ENCODE measurements at places on chromosomes 11 and 22.
A peak's percentile ranks its signal among the peaks of the same experiment; 100 is the strongest.

DNA sequence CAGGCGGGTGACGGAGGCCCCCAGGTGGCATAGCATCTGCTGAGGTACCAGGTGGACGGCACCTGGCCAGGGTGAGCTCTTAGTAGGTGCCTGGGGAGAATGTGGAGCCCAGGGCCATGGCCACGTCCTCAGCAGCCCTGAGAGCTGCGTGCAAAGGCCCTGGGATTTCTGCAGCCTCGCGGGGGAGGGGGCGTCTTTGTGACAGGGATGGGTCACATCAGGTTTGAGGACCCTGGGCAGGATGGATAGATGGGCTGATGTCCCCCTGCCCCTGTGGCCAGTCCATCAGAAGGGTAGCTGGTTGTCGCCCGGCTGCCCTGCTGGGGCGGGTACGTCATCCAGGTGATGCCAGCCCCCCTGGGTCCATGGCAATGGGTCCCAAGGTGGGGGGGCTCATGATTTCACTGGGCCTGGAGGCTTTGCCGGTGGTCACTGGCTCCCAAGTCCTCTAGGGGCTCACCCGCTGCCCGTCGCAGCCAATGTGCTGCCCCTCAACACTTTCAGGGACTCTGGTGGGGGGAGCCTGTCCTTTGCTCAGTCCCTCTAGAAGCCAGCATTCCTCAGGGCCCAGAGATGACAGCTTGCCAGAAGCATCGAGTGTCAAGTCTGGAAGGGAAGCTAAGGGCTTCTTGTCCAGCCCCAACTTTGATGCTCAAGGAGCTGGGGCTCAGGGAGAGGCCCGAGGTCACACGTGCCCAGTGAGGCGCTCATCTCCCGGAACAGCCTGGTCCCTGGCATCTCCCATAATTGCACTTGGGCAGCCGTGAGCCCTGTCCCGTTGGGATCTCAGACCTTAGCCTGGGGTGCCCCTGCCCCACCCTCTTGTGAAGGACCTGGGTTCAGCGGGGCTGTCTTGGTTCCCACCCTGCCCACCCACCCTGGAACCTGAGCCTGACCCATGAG, 777 bp downstream of the TBX10 start:
- DNase-seq = no peak

GRCh38 chr22:37676736-37677492, 1.5 kb downstream of the LGALS1 start:
- peak; percentile 92 for DNase-seq

DNA sequence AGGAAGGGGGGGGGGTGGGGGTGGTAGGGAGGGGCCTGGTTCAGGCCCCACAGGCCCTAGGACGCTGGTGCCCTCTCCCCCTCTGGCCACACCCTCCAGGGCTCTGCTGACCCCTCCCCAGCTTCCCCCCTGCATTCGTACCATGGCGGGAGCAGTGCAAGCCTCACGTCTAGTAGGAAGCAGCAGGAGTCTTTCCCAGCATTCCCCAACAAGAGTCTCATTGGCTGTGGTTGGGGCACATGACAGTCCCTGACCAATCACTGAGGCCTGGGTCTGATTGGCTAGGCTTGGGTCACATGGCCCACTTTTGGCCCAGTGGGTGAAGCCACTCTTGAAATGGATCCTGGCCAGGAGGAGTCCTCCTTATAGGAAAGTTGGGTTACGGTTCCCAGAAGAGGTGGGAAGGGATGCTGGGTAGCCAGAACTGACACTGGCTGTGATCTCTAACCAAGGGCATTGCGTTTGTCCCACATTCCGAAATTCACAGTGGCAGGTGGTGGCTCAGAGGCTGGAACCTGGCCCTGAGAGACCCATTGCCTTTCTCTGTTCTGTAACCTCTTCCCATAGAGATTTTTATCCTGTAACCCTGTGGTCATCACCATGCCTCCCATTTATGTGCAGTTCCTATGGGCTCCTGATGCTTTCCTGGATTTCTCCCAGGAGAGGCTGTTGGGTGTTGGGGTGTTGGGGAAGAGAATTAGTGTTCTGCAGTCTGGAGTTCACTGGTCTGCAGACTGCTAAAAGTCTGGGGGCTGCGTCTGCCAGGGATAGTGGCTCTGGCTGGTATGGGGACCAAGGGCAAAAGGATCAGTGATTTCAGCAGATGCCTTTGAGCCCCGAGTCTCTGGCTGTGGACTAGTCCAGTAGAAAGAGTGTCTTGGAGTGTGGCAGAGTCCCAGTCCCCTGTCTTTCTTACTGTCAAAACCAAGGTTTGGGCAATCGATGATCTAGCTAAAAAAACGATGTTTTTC, 58.9 kb upstream of the MYEOV start:
- DNase-seq = no peak

GRCh38 chr11:126359431-126360048, 4.1 kb downstream of the ST3GAL4 start:
- DNase-seq = peak; percentile 69

GRCh38 chr11:16049611-16050010, 306.7 kb downstream of the SOX6 start:
- DNase-seq = no peak

GRCh38 chr11:117678658-117679406, 118.2 kb downstream of the DSCAML1 start:
- no peak for DNase-seq

DNA sequence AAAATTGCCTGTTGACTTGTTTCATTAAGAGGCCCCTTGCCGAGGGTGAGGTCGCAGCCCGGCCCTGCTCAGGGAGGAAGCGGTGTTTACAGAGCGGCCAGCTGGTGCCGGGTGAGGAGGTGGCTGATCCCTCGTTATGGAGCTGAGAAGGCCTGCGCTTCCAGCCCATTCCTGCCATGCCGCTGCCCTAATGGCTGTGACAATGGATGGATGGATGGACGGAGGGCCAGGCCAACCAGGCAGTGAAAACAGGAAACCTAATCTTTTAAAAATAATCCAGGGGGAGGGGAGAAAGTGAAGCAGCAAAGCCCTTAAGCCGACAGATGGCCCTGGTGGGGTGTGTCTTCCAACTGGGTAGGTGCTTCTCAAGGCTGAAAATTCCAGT, 38.5 kb downstream of the BCR start:
- peak; percentile 96 for DNase-seq

- no peak for DNase-seq
These were observed 130.8 kb downstream of the WT1 start for GRCh38 chr11:32304521-32304920.

GRCh38 chr11:36854875-36855274, 256.8 kb upstream of the RAG2 start:
- no peak for DNase-seq

DNA sequence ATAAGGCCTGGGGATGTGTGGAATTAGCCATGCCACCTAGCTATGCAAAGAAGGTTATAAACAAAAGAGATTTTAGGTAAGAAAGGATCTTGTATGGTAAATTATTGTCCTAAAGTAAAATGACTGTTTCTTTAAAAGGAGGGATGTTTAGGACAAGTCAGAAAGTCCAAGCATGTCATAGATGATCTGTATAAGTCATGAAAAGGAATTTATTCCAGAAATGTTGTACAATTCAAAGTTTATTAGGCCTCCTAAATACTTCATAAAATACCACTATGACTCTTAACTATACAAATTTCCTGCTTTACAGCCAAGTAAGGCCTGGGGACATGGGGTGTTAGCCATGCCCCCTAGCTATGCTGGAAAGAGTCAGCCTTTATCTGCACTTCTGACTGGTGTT, 22.7 kb downstream of the OR5A2 start:
- DNase-seq = no peak

- no peak for DNase-seq
These were observed 902.9 kb downstream of the DLG2 start for GRCh38 chr11:84724256-84724655.

GRCh38 chr22:42368379-42369249, 63.6 kb downstream of the NFAM1 start:
- no peak for DNase-seq

DNA sequence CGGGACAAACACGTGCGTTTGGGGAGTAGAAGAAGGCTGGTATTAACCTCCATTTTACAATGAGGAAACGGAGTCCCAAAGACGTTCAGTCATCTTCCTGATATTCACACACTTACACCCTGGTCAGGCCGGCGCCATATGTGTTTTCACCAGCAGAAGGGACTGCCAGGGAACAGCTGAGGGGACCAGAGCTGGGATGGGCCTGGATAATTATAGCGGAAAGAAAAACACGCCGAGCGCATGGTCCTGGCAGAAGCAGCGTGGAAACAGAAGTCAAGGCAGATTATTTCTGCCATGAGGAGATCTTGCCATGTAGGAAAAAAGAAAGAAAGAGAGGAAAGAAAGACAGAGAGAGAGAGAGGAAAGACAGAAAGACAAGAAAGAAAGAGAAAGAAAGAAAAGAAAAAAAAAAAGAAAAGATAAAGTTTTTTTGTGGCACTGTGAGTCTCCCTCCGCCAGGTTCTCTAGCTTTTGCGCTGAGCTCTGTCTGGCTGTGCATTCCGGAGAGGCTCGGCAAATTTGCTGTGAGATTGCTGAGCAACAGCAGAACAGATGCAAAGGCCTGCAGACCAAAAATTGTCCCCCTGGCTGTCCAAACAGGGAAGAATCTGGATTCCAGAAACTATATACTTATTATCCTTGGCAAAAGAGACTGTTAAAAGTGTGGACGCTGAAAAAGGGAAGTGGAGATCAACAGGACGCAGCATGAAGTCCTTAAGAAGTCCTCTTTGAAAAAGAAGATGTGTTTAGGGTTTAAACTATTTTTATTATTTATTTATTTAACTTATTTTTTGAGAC, 1.3 kb upstream of the UCP2 start:
- DNase-seq = no peak

DNA sequence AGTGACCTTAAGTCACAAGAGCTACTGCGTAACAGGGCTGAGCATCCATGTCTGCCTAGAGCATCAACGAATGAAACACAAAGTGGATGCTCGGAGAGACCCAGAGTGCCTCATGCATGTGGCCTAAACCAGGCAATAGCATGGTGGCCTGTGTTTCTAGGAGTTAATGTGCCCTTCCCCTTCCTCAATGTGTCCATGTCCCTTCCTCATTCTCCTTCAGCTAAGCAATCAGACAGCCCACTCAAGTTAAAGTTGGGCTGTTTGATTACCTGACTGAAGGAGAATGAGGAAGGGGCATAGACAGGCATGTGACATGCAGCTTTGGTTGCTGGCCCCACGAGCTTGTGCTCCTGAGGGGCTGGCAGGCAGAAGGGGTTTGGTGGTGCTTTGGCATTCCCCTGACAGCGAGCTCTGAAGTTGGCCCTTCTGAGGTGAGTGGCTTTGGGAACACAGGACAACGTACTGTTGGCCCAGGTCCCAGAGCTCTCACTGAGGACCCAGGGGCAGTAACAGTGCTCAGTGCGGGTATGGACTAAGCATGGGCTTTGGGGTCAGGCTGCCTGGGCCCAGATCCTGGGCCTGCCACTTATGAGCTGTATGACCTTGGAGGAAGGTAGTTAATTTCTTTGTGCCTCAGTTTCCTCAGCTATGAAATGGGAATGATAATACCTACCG, 46.7 kb downstream of the IRAG1 start:
- DNase-seq = no peak

- DNase-seq = no peak
These were observed 21.4 kb upstream of the CDON start for GRCh38 chr11:126083829-126084607.

GRCh38 chr22:43876866-43877509, 14.7 kb upstream of the SULT4A1 start:
- no peak for DNase-seq

GRCh38 chr22:38467438-38467903, 425 bp upstream of the KDELR3 start:
- DNase-seq = no peak

- no peak for DNase-seq
These were observed 343.6 kb upstream of the MTNR1B start for GRCh38 chr11:92625894-92626293.

DNA sequence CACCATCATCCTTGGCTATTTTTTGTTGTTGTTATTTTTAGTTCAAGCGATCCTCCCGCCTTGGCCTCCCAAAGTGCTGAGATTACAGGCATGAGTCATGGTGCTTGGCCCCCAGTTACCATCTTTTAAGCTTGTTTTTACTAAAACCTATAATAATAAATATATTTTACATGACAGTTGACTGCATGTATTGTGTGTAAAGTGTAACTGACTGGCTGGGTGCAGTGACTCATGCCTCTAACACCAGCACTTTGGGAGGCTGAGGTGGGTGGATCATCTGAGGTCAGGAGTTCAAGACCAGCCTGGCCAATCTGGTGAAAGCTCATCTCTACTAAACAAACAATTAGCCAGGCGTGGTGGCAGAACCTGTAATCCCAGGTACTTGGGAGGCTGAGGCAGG, 386.2 kb downstream of the TENM4 start:
- no peak for DNase-seq

DNA sequence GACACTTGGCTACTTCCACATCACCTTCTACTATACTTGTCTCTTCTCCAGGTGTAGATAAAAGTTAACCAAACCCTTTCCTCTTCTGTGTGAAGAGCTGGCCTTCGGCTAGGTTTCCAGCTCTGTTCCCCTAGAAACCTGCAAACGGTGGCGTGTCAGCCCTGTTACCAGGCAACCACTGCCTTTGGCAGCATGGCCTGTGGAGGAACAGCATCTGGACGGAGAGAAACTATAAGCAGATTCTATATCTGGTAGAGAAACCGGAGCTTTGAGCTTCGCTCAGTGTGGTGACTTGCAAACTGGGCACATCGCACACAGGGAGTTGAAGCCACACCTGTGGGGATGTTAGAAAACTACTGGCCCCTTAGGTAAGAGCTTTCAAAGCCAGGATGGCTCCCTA, 35.9 kb downstream of the ARAP1 start:
- no peak for DNase-seq

DNA sequence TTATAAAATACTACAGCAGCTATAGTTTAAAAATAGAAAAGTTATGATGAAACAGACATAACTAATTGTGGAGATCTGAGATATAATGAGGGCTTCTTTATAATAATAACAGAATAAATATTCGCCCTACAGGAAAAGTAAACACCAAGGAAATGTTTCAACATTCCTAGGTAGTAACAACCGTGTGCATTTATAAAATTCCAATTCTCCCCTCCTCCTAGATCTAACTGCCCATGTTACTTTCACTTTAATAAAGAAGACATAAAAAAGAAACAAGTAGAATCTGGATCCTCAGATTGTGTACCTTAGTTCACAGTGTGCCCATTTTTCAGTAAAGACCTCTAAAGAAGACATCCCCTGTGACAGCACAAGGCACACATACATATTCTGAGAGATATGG, 57.8 kb upstream of the MN1 start:
- no peak for DNase-seq

DNA sequence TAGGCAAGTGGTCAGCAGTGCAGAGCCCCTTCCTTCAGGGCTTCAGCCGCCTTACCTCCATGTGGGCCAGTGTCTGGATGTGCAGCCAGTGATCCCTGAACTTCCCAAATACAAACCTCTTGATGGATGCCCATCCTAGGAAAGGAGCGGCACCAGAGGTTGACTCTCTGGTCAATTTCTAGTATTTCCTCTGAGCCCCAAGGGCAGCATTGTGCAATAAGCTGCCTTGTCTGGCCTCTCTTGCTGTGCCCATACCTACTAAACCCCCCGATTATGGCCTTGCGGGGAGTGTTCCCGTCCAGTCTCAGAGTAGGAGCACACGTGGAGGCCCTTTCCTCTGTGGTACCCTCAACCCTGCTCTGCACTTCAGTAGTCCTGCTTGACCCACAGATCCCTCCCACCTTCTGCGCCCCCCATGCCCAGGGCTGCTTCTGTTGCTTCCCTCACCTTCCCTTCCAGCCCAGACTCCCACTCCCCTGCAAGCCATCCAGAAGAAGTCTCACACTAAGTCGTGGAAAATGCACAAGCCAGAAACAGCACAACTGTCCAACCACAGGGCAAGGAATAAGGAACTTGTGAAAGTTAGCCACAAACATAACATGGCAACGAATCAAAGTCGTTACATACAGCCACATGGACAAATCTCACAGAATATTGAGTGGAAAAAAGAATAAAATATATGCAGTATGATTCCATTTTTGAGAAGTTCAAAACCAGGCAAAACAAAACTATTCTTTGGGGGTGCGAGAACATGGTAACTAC, 39.6 kb upstream of the HORMAD2 start:
- DNase-seq = no peak

Data from left lung (tissue), 14 donors.